NCI-H524 treated with DMSO at 0.1 percent for 48 hours (cell line): ENCODE measurements at places on chromosomes 12 and 14.

GRCh38 chr14:58002618-58003017 is 136.7 kb upstream of the SLC35F4 start:
- DNase-seq, result no peak

- no peak for DNase-seq
These were observed 8.8 kb upstream of the SP7 start for GRCh38 chr12:53344824-53345485.

DNA sequence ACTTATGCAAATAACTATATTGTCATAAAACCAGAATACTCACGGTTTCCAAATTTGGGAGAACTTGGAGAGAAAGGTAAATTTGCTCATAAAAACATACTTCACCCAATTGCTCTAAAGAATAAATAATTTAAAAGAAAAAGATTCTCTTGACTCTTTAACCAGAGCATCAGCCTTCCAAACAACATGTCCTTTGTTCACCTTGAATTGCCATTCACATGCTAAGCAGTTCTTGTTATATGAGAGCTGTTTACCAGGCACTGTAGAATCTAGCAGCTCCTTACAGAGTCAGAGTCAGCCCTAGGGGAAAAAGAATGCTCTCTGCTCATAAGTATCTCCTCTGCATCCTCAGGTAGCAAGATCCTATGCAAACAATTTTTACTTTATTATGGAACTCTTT is 10.2 kb downstream of the SLCO1A2 start:
- no peak for DNase-seq

DNA sequence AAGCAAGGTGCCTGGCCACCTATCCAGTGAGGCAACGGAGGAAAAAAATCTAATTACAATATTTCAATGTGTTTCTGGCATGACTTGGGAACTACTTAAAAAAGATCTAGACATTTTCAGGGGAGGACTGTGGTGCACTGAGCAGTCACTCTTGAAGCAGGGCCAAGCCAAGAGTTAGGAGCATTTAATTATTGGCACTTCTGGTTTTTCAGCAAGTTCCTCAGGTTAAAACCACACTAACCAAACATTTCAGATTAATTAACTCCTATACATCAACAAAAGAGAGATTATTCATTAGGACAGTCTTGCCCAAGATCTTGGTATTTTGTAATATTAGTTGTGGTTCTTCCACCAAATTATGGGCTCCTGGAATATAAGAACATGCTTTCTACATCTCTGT is 25.6 kb downstream of the PRKAB1 start:
- DNase-seq, result no peak

DNA sequence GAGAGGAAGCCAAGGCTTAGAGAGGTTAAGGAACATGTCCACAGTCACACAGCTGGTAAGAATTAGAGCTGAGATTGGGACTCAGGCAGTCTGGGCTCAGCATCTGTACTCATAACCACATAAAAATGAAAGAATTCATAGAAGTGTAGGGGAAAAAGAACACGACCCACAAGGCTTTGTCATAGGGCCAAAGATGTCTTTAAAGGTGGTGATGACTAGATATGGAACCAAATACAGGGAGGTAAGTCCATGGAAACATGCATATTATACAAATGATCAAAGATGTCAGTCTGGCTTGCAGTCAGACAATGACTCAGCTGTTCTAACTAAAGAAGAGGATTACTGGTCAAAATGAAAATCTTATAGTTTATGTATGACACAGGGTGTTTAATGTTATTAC is 7.2 kb upstream of the SSPN start:
- no peak for DNase-seq

GRCh38 chr14:99850709-99851108 is 57.5 kb downstream of the EML1 start:
- no peak for DNase-seq

DNA sequence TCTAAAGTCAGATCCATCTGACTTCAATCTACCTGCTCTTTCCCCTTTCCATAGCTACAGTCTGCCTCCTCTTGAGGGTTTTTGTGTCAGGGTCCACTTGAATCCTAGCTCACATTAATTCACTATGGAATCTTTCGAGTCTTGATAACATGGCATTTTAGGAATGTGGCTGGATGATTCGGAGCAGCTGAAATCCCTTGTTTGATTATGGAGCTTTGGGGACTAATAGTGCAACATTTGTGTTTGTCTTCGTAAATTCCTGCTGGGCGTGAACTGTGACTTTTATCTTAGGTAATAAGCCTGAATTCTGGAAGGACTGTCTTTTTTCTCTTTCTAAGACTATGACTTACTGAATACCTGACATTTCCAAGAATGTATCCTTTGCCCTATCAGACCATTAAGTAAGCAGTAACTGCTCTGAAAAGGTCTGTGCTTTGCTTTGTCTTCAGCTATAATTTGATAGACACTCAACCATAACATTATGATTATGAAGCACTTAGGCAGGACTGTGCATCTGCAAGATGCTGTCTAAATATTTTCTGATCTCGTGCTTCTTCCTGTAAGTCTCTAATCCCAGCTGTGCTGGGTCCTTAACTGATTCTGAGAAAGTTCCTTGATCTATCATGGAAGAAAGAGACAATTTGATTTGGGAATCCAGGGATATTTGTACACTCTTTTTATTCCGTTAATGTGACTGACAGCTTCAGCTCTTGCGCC is 19.0 kb upstream of the PELI2 start:
- no peak for DNase-seq

- DNase-seq, result no peak
These were observed 37.5 kb upstream of the DDX11 start for GRCh38 chr12:31035967-31036665.

DNA sequence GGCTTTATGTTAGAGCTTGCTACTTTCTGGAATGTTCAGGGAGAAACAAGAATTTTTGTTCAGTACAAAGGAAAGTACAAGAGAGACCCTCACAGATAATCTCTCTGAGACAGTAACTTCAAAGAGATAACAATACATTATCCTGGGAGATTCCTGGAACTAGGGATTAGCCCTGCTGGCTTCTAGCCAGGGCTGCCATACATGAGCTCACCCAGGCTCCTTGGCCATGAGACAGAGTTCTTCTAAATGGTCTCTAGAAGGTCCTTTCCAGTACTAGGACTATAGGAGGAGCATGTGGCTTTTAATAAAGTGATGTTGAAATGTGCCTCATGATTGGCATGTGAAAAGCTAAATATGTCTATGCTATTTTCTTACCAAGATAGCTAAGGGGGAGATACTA is 342.5 kb downstream of the EMP1 start:
- DNase-seq, result no peak

GRCh38 chr12:92596383-92596782 is 106.4 kb upstream of the PLEKHG7 start:
- DNase-seq, result no peak

- DNase-seq, result no peak
These were observed 96.9 kb downstream of the SLC15A4 start for GRCh38 chr12:128726886-128727285.

- DNase-seq, result no peak
These were observed 106.4 kb upstream of the SYT10 start for GRCh38 chr12:33546004-33546403.

GRCh38 chr14:36271939-36272907 is 48.2 kb downstream of the MBIP start:
- no peak for DNase-seq

DNA sequence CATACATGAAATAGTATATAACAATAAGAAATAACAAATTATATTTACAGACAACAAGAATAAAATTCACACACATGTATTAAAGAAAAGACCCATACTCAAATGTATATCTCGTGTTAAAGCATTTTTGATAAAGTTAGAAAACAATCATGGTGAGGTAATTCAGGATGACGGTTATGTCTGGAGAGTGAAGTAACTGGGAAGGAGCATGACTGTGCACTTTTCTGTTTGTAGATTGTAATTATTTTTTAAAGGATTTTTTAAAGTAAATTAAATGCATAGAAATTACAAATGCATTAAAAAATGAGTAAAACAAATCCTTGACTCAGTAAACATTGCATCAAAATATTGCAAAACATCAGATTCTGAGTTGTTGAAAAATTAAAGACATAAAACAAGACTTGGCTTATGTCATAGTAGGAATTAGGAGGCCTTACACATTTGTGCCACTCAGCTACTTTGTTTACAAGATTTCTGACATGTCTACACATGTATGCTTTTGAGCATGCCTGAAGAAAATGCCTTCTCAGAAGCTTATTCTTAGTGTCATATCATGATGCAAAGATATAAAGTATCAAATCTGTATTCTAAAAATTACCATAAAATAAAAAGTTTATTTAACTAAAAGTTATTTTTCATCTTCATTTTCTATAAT is 1325.1 kb downstream of the SLC16A7 start:
- no peak for DNase-seq

- DNase-seq, result no peak
These were observed 127.2 kb upstream of the MYF6 start for GRCh38 chr12:80580254-80580653.

GRCh38 chr12:123288751-123289346 is 17.2 kb upstream of the CDK2AP1 start:
- DNase-seq, result no peak

- no peak for DNase-seq
These were observed 329.6 kb downstream of the ADGRD1 start for GRCh38 chr12:131283191-131283861.

DNA sequence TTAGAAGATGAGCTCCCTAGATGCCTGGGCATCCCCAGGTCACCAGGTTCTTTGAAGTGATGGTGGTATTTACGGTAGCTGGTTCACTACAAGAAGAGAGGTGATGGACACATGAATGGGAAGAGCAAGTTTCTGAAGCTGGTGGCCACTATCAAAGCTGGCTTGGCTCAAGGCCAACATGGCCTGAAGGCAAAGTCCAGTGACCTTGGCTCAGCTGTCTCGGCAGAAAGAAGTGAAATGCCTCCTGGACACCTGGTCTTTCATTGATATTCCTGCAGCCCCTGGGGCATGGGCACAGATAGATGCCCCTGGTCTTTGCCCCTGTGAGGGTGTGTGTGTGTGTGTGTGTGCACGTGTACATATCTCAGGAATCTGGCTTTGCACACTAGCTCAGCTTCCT is 441.8 kb upstream of the TMPO start:
- DNase-seq, result no peak

- DNase-seq, result peak; percentile 100
These were observed 18.2 kb upstream of the SUSD6 start for GRCh38 chr14:69593018-69593677.

- DNase-seq, result no peak
These were observed 16.2 kb downstream of the PYGL start for GRCh38 chr14:50928002-50928635.

GRCh38 chr12:106671840-106672239 is 89.0 kb downstream of the RFX4 start:
- no peak for DNase-seq

DNA sequence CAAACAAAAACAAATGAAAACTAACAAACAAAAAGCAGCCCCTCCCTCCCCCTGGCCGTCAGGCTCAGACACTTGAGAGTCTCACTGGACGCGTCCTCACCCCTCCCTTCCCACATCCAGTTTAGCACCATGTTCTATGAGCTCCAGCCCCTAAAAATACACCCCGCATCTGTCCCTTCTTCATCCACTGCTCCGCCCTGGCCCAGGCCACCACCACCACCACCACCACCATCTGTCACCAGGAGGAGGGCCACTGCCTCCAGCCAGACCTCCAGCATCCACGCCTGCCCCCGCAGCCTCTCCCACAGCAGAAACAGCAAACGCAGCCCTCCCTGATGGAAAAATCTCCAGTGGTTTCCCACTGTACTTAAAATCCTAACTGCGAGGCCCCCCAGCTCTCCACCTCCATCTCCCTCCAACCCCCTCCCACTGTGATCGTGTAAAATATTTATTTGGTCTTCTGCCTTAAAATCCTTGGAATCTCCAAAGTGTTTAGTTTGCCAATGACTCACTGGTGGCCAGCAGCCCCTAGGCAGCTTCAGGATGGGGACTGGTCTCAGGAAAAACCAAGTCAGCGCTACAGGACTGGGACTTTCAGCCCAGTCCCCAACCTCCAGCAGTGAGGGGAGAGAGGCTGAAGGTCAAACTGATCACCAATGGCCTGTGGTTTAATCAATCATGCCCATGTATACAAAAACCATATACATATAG is 95.1 kb downstream of the SCARB1 start:
- DNase-seq, result peak; percentile 43

DNA sequence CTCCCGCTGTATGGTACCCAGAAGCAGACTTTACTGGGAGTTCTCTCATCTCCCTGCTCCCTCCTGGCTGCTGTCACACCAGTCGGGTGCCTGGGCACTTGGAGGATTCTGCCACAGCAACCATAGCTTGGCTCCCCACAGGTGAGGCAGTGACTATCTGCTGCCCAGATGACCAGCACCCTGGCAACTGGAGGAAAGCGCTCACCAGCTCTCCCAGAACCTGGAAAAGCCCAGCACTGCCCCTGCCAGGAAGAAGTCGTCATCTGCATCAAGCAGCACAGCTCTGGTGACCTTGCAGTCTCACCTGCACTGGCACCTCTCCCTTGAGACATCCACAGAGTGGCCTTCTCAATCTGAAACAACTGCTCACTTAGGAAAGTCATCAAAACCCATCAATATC is 31.9 kb upstream of the TC2N start:
- DNase-seq, result no peak
